Kidney glomerular epithelial cell (primary cell): ENCODE measurements at places on chromosomes 6 and 20.

DNA sequence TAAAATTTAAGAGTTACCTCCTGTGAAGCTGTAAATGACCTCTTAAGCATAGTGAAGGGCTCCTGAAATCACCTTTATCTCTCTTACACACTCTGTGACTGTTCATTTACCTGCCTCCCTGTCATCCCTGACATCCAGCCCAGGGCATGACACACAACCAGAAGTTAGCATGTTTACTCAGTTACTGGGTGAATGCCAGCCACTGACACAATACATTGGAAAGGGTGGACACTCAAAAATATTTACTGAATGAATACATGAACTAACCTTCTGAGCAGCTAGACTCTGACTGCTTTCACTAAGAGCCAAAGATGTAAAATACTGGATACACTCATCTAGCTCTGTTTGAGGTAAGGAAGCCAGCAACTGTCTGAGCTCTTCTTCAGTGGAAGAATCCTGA lies 25.3 kb downstream of the SERAC1 start:
- DNase-seq = peak; percentile 33

DNA sequence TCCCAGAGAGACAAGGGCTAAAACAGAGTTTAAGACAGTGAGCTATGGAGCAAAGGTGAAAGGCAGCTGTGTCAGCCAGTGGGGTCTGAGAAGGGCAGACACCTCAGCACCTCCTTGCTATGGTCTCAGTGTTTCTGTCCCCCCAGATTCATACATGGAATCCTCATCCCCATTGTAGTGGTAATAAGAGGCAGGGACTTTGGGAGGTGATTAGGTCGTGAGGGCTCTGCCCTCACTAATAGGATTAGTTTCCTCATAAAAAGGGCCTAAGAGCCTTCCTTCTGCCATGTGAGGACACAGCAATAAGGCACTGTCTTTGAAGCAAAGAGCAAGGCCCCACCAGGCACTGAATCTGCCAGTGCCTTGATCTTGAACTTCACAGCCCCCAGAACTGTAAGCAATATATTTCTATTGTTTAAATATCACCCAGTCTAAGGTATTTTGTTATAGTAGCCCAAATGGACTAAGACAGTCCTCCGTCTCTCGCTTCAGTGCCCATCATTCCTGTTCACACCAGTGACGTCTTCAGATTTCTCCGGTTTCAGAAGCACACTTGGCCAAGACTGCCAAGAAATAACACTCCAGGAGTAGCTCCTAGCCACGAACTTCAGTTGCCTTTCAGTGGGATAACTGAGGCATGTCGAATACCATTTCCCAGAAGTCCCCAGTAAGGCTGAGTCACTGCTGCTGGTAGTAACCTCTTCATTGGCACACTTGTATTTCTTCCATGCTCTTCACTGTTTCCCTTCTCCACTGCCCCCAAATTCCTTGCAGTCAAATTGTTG lies 32.8 kb downstream of the SLC13A3 start:
- no peak for DNase-seq

DNA sequence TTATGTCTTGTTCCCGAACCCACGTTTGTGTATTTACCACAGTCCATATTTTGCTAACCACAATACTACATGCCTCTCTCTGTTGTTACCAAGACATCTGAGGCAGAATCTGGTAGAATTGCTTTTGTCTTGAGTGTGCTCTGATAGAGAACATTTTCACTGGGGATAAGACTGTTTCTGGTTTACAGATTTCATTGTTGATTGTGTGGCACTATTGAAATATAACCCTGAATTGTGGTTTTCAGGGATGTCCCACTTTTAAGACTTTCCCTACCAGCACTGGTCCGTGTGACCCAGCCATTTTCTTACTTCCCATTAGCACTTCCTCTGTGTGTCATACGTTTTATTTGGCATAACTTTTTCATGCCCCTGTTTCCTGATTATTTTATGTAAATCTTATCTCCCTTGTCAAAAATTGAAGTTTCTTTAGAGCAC lies 12.2 kb downstream of the NCOA7 start:
- DNase-seq = no peak

DNA sequence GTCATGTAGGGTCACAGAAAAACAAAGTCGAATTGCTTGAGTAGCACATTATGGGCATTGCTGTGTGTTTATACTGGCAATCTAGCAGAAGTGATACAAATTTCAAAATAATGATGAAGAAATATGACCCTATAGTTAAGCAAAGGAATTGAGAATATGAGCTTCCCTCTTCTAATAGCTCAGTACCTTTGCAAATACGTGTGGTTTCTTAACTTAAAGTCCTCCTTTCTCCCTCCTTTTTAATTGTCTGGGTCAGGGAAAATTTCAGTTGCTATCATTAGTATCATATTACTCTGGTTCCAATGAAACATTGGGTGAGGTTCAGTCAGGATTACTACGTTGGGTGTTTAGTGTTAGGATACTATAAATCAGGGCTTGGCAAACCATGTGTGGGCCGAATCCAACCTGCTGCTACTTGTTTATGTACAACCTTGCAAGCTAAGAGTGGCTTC lies 166.8 kb upstream of the CARMIL1 start:
- DNase-seq = no peak

DNA sequence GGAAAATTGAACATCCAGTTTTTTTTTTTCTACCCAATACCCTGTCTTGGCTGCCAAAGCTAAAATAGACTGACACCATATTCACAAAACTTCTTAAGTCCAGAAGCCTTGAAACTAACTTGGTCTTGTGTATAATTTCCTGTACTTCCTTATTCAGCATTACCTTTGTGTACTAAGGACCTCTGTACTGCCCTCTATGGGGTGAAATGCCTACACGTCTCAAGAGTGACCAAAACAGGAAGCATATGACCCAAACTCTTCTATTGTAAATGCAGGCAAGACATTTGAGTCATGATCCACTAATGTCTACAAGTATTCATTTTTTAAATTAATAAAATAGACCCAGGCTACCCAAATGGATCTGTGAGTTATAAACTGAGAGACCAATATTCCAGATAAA lies 50.4 kb downstream of the HMGCLL1 start:
- DNase-seq = peak; percentile 56

DNA sequence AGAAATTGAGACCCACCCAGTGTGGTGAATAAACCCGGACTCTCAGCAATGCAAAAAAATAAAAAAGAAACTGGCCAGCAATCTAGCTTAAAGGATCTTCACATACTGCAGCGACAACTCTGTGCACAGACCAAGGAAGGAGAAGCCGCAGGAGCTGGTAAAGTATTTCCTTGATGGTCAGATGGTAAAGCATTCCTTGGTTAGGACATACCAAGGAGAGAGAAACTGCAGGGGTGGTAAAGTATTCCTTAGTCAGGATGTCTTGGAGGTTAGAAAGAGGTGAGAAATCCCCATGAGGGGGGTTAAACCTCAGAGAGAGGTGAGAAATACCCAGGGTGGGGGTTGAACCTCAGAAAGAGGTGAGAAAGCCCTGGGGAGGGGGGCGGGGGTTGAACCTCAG lies 86.8 kb downstream of the PLG start:
- DNase-seq = no peak

- peak; percentile 55 for DNase-seq
Measured at GRCh38 chr6:140909156-140909555, 1223.6 kb upstream of the GJE1 start.

DNA sequence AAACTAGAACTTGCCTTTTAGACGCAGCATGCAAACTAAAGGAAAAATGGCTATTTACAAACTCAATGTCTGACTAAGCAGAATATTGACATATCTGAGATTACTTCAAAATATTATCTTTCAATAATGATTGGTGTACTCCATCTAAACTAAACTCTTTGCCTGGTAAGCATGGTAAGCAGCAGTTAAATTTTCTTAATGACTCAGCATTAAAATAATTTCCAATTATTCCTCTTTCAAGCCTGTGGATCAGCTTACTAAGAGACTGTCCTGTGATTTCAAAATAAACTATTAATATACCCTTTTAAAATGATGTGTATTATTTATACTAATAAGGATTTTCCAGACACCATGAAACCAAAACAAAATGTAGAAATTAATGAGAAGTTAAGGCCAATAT lies 226.8 kb upstream of the THEMIS start:
- DNase-seq = no peak

DNA sequence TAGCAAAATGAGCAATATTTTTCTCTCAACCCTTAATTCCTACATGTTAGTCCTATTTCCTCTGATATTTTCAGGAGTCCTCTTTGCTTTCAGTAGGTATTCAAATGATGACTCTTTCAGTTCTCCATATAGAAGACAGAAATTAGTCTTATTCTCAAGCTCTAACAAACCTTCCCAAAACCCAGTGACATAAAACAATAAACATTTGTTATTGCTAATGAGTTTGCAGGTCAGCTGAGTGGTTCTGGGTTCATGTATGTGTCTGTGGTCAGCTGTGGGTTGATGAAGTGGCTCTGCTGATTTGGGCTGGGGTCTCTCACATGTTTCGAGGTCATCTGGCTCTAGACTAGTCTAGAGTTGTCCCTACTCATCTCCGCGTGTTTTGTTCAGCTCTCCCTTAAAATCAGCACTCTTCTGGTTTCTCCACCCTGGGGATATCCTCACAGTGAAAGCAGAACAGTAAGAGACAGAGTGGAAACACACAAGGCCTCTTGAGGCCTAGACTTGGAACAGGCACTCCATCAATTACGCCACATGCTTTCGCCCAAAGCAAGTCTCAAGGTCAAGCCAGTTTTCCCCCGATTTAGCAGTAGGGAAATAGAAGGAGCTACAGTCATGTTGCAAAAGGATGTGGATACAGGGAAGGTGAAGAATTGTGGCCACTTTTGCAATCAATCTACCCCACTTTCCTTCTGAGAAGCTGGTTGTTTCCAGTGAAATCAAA lies 273.0 kb downstream of the PLCB1 start:
- no peak for DNase-seq

DNA sequence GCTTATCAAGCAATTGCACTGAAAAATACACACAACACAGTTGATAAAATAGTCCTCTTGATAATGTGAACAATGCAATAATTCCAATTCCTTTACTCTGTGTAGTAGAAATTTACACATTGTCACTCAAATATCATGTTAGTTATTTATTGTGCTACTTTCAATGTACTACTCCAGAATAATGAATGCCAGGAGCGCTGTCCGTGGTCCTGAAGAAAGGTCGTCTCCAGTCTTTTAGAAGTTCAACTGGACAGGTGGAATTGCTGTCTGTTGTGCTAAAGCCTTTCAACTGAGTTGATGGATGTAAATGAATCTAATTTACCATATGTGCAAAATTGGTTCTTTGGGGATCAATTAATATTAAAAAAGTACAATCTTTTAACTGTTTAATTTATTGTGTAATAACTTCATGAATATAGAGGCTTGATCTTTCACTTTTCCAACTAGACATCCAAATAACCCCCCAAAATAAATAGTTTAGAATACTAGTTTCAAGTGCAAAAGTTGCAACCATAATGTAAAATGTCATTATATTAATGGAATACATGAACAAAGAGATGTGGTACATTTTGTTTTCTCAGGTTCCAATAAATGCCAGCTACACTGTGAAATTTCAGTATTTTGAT lies 3.2 kb downstream of the GRIK2 start:
- DNase-seq = peak; percentile 35

GRCh38 chr20:40724566-40724965 lies 35.5 kb upstream of the MAFB start:
- no peak for DNase-seq

DNA sequence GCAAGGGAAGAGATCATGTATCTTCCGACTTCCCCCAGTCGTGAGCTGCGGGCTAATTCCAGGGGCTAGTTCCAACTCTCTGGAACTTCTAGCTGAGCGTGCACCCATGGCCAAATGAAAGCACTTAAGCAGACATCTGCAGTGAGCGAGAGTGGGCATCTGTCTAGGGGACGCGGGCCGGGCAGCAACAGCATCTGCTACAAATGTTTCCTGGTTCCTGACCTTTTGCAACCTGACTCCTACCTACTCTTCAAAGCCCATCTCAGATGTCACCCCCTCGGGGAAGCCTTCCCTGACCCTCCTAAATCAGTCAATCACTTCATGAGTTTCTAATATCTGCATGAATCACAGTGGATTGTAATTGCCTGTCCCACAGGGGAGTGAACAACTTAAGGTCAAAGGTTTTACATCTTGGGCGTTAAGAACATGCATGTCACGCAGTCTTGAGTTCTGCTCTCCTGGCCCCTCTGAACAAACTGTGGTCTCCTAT lies 141.9 kb downstream of the CEBPB start:
- no peak for DNase-seq

DNA sequence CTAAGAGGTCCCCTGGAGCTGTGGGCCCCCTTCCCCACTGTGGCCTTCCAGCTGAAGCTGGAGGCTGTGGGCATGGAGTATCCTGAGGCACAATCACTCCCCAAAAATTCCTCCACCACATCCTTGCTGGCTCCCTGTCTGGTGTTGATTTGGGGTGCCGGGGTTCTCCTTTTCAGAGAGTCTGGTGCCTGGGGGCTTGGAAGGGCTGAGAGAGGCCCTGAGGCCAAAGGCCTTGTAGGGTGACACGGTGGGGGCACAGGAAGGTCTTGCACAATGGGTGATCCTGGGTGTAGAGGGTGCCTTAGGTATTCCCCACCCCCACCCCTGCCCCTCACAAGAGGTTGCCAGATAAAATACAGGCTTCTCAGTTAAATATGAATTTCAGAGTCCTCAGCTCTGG lies 33.2 kb upstream of the VEGFA start:
- DNase-seq = no peak

DNA sequence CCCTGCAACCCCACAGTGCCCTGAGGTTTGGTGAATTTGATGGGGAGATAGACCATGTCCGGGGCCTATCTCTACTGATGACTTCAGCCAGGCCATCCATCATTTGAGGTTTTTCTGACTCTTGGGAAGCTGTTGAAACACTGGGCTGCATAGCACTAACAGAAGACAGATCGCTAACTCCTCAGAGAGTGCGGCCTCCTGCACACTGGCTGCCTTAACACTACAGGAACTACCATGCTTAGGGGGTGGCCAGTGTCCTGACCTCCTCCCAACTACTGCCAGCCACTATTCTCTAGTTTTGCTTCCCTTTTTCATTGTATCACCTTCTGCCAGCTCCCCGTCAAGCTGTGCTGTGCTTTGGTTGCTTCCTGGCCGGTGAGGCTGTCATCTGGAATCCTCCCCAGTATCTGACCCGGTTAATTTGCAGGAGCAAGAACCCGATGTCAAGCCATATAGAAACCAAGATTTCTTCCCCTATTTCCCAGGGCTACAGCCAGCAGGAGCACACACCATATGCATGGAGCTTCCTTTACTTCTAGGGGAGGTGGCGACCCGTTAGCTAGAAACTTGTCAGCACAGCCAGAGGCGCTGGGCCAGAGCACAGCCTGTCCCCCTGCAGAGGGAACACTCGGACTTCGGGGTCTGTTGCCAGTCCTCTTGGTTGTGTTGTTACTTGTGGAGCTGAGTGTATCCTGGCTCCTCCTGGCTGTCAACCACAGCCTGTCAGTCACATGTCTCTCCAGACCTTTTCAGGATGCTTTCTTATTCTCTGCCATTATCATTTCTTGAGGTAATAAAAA lies 57.3 kb upstream of the TRAF3IP2 start:
- no peak for DNase-seq
